Activated CD4-positive, alpha-beta T cell treated with anti-CD3 and anti-CD28 coated beads for 36 hours (primary cell): ENCODE measurements at places on chromosomes 5 and 9.

DNA sequence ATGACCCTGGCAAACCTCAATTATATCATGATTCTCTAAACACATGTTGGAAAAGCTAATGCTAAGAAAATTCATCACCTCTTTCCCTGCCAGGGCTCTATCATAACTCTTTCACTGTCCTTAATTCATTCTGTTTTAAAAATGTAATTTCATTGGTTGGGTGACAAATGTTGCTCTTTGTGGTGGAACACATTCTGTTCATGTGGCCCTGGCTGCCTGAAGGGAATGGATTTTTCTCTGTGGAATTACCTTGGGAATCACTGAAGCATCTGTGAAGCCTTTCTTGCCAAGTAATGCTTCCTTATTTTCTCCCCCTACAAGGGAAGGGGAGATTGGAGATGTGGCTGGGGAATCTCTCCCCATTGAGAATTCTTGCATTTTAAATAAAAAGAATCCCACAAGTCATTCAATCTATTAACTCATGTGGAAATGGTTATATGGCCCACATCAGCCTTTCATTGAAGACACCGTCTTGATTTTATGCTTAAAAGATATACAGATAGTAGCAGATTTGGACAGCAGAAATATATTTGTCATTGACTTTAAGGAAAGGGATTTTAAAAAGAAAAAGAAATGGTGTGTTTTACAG lies 201.8 kb upstream of the NMUR2 start:
- DNase-seq, result no peak

DNA sequence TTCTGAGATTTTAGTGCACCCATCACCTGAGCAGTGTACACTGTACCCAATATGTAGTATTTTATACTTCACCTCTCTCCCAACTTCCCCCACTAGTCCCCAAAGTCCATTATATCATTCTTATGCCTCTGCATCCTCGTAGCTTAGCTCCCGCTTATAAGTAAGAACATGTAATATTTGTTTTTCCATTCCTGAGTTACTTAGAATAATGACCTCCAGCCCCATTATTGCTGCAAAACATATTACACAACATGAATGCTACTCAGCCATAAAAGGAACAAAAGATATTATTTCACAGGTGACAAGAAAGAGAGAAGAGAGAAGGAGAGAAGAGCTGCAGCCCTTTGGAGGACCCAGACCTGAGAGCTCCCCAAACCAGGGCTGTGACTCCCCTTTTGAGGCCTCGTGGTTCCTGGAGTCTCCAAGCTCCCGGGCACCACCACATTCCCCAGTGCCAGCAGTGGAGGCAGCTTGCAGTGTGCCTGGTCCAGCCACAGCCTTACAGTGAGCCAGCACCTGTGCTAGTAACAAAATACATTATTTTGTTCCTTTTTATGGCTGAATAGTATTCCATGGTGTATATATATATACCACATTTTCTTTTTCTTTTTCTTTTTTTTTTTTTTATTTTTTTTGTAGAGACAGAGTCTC lies 194.5 kb upstream of the DAB2 start:
- no peak for DNase-seq

- no peak for DNase-seq
These were observed 22.4 kb upstream of the SPINK14 start for GRCh38 chr5:148145916-148146315.

- no peak for DNase-seq
These were observed 171.4 kb upstream of the NFIB start for GRCh38 chr9:14485366-14485765.

GRCh38 chr5:168317521-168318147 lies 26.2 kb downstream of the WWC1 start:
- DNase-seq, result no peak

- no peak for DNase-seq
These were observed 172.3 kb upstream of the PLPPR1 start for GRCh38 chr9:100856238-100856637.

DNA sequence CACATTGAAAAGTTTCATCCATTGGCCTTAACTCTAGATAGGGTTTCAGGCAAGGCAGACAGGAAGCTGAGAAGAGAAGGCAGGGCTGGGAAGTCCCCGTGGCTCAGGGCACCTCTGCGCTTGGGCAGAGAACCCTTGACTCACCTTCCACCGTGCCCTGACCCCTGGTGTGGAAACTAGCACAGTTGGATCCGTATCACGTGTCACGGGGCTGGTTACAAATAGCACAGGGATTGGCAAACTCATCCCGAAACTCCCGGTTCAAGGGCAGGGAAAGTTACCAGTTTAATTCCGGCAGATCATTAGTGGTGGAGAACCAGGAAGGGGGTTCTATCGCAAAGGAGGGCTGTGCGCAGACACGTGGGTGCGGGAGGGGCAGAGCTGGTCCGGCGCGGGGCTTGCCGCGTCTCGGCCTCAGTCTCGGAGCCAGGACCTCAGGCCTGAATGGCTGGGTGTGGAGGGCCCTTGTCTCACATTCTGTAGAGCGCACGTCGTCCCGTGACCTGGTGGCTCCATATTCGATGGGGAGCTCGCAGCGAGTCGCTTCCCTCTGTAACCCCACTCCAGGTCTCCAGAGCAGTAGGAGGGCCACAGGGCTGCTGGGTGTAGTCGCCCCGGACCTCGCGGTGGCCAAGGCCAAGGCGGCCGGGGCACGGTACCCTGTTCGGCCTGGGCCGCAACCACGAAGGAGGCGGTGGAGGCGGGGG lies 771 bp upstream of the TMEM171 start:
- peak; percentile 52 for DNase-seq

GRCh38 chr5:17806818-17807468 lies 172.7 kb downstream of the TAF11L14 start:
- DNase-seq, result no peak

- DNase-seq, result peak; percentile 69
These were observed 10.6 kb upstream of the CXXC5 start for GRCh38 chr5:139637438-139638089.

- no peak for DNase-seq
These were observed 147.9 kb upstream of the VCAN start for GRCh38 chr5:83323557-83324180.

DNA sequence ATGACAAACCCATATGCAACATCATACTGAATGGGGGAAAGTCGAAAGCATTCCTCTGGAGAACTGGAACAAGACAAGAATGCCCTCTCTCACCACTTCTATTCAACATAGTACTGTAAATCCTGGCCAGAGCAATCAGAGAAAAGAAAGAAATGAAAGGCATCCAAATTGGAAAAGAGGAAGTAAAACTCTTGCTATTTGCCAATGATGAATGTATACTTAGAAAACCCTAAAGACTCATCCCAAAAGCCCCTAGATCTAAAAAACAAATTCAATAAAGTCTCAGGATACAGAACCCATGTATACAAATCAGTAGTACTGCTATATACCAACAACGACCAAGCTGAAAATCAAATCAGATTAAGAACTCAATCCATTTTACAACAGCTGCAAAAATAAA lies 66.9 kb downstream of the SPATA31C2 start:
- DNase-seq, result no peak

- DNase-seq, result no peak
These were observed 2.7 kb downstream of the SLIT3 start for GRCh38 chr5:169298193-169298592.

- no peak for DNase-seq
These were observed 91.9 kb upstream of the PTPRD start for GRCh38 chr9:10704720-10705119.

DNA sequence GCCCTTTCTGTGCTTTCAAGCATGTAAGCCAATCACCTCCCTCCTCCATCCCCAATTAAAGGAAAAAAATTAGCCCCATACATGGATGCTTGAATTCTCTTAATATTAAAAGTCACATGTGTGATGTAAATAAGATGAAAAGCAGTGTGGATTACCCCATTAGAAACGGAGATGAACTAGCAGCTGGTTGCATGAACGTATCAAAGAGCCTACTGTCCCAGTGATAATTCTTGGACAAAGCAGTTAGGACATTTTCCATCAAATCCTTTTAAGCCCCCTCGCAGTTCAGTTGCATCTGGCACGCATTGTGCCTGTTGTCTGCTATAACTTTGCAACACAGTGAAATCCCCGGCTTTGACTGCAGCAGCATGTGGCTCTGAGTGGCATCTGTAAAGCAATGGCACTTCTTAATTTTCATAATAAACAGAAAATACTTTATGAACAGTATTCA lies 285.6 kb downstream of the FBXL7 start:
- no peak for DNase-seq

- DNase-seq, result no peak
These were observed 16.5 kb downstream of the PAX5 start for GRCh38 chr9:37017546-37017945.

DNA sequence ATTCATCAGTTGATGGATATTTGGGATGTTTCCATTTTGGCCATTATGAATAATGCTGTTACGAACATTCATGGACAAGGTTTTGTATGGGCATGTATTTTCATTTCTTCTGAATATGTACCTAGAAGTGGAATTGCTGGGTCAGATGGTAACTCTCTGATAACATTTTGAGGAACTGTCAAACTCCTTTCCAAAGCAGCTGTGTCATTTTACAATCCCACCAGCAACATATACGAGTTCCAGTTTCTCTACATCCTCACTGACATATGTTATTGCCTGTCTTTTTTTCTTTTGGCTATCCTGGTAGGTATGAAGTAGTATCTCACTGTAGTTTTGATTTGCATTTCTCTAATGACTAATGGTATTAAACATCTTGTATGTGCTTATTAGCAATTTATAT lies 86.7 kb downstream of the PRKACG start:
- no peak for DNase-seq

DNA sequence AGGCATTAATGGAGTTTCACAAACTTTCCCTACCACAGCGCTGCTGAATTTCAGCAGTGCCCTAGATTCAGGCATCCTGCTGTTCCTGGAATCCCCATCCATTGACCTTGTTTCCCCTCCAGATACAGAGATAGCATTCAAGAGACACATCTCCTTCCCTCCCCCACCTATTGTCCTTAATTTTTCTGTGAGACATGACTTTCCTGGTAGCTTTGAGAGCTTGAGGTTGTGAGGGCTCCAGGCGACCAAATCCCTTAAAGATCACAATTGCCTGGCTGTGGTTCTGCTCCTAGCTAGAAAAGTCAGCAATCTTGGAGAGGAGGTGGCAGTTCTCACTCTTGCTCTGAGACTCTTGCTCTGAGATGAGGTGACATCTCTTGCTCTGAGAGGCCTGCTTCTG lies 48.0 kb downstream of the PRR16 start:
- no peak for DNase-seq

- no peak for DNase-seq
These were observed 261.2 kb downstream of the ANXA1 start for GRCh38 chr9:73412874-73413273.

DNA sequence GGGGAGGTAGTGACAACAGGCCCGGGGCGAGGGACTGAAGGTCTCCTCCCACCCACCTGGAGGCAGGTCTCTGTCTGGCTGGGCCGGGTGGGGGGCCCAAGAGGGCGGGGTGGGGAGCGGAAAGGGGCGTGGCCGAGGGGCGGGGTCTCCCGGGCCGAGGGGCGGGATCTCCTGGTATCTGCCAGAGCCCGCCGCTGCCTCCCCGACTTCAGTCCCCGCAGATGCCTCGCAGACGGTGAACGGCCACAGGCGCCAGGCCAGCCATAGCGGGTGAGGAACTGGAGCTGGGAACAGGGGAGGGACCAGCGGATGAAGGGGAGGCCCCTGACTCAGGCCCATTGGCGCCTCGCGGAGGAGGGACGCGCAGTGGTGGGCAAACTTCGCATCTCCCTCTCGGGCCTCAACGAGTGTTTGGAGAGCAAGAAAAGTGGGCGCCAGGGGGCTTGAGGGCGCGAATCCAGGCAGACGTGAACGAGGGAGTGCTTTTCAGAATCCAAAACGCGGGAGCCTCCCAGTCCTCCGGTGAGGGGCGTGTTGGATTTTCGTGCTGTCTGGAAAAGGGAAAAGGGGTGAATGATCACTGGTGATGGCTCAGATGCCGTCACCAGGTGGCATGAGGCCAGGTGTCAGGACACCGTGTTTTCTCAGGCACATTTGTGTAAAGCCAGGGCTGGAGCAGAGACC lies at the start of gene ADGRD2:
Gene ADGRD2 (plus strand): TSS at position 211 of the 684 bp plus-strand sequence. CDS start 1,216 bp downstream, outside the sequence.
- peak; percentile 35 for DNase-seq

- no peak for DNase-seq
These were observed 6.2 kb downstream of the TERT start for GRCh38 chr5:1288439-1289335.

DNA sequence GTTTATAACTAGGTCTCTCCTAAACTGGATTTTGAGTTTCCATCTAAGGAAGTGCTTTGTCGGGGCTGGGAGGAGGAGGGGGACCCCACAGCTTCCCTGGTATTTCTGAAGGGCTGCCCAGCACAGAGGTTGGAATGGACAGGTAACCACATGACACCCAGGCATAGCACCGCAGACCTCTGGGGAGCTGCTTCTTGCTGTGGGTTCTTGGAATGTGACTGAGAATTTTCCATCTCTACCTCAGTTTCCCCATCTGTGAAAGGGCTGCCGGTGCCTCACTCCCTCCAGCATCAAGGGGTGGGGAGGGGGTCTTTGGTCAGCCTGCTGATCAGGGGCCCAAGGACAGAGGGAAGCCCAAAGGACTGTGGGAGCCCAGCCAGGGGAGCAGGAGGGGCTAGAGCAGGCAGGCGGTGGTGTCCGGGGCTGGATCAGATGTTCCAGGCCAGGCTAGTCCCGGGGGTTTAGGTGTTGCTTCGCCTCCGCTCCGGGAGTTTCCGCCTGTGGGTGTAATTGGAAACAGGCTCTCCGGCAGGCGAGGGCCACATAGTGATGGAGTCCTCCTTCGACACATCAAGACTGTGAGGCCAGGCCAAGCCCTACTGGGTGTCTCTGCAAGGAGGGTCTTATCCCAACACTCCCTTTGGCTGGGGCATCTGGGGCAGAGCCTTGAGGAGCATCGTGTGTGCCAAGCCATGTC lies 3.3 kb downstream of the OLFML2A start:
- no peak for DNase-seq

DNA sequence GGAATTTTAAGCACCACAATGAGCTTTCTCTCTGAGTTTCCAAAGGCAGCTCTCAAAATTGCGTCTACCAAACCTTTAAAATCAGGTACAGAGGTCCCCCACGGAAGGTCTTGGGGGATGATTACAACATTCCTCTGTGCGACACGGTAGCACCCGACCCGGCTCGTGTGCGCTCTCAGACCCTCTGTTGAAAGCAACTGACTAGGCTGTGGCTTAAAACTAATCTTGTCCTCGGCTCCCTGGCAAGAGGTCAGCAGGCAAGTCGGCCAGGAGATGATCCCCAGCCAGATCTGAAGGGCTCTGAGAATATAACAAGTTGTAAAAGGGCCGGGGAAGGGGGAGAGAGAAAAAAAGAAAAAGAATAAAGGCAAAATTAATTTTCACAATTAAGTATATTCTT lies 92.6 kb upstream of the LMX1B start:
- no peak for DNase-seq

DNA sequence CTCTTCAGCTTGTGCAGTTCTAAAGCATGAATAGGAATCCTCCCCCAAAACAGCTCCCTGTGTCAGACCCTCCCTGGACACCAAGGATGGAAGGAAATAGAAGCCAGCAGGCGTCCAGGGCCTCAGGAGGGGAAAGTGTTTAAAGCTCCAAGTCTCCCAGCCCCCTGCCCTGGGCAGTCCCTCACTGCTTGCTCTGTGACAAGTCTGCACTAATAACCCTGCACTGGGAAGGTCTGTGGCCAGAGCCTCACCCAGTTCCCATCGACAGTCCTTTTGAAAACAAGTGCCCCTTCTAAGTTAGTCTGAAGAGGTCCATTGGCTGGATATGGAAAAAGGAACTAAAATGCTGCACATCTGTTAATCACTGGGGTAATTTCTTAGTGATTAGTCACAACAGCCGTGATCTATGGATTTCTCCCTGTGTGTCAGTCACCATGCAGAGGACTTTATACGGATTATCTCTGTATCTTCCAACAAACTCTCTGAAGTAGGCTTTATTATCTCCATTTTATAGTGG lies 195.3 kb downstream of the FBXL7 start:
- no peak for DNase-seq
